ENCODE measurements at places on chromosomes 4 and X.

- DNase-seq, result no peak
These were observed 177.4 kb upstream of the PPP1R2C start for GRCh38 chrX:42955349-42955748.

DNA sequence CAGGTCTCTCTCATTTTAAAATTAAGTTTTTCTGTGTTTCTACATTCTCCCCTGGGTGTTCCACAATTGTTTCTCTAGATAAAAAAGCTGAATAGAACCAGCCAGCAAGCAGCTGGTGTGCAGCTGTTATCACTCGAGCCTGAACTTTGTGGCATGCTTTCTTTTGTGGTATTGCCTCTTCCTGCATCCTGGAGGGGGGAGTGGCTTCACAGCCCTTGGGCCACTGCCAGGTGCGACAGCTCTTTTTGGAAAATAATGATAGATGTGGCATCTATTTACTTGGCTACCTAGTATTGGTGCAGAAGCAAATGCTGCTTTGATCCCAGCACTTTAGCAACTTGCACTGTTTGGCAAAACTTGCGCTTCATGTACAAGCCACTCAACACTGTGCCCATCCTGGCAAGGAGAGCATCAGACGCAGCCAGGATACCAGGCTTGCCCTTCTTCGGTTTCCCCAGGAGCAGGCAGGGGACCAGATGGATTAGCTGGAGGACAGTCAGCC is 69.4 kb downstream of the HMGB2 start:
- no peak for DNase-seq

DNA sequence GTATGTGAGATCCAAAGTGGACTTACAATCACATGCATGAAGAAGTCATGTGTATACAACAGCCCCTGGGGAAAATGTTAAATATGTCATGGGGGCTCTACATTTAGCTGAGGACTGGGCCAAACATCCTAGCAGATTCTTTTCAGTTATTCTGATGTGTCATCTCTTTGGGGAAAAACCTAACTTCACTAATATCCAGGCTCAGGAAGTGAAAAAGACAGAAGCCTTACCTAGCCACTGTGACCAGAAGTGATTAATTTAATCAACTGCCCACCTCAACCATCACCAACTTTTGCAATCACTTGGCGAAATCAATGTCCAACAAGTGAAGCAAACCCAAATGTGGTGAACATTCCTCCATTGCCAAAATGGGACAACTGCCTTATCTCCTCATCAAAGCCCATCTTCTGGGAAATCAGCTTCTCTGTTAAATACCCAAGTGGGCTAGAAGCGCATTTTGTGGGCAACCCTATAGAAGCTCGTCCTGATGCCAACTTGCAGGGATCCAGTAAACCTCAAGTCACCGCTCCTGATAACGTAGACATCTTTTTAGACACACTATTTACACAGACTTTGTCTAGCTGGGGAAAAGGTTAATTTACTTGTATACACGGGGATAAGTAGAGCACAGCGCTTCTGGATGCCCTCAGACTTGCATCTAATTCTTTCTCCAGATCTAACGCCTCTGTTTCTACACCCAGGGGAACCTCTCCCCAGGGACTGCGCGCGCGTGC is 1.4 kb upstream of the HHIP start:
- DNase-seq, result no peak

DNA sequence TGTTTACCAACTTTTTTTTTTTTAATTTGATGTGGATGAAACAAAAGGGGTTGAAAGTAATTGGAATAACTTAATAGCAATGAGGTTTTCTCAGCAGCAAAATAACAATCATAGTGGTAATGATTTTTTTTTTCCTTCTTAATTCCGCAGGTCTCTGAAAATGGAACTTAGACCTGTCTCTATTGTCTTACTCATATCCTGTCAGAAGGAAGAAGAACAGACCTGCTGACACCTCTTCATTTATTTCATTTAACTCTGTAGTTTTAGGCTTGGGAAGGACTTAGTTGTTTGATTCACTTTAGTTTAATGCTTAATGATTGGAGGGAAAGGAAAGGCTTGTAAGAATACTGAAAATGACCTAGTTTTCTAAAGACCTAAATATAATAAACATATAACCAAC is 9.0 kb downstream of the PCDH18 start:
- DNase-seq, result no peak

DNA sequence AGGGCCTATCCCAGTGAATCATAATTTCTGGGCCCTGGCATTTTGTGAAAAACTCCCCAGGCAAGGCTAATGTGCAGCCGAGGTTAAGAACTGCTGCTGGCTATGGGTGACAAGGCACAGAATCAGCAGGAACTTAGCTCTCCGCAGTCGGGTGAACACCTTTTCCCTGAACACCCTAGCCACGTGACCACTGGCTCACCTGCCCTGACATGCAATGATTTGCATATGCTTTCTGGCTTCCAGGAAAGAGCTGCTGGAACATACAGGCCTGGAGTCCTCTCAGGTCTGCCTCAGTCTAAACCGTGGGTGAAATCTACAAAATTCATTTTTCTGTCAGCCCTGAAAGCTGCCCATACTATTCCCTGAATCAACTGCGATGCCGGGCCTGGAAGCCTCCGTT is 56.6 kb downstream of the ZNF827 start:
- no peak for DNase-seq

DNA sequence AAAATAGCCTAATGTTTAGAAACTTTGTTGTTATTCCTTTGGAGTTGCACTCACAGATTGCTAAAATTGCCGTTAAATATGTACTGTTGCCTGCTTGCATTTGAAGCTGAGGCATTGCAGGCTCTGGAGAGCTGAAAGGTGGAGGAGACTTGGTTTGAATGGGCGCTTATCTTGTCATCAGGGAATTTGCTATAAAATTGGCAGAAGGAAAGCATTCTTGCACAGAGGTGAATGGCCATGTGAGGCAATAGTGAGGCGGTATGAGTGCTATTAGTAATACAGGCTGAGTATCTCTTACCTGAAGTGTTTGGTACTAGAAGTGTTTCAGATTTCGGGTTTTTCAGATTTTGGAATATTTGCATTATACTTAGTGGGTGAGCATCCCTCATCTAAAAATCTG is 41.3 kb downstream of the TRAPPC11 start:
- no peak for DNase-seq

DNA sequence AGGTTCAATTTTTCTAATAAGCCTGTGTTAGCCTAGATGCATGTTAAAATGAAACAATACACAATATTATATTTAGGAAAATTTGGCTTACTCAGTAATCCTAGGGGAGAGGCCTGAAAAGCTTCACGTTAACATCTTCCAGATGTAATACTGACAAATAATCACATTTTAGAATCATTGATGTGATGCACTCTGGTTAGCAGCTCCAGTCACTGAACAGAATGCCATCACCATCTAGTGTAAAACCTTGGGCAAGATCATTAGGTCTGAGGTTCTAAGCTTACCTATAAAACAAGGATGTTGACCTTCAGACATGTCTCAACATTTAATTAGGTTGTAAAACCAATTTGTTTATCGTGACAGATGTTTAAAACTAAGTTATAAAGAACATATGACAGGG is 1704.8 kb downstream of the STIM2 start:
- DNase-seq, result no peak

DNA sequence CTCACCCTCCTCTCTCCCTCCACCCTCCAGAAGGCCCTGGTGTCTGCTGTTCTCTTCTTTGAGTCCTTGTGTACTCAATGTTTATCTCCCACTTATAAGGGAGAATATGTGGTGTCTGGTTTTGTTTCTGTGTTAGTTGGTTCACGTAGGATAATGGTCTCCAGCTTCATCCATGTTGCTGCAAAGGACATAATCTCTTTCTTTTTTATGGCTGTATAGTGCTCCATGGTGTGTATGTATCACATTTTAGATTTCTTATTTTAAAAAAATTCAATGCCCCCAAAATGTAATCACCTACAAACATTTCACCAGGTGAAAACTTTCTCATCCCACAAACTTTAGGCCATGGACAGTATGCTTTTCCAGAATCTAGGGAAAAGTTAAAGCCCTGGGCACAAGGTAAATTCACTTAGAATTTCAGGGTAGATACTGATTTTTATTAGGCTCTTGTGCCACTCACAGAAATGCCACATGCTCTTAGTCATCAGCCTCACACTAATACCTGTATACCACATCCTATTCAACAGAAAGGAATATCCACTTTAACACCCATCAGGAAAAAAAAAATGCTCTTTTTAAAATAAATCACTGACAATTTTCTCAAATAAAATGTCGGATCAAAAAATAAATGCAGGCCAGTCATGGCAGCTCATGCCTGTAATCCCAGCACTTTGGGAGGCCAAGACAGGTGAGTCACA is 104.8 kb upstream of the ENPP6 start:
- DNase-seq, result no peak

DNA sequence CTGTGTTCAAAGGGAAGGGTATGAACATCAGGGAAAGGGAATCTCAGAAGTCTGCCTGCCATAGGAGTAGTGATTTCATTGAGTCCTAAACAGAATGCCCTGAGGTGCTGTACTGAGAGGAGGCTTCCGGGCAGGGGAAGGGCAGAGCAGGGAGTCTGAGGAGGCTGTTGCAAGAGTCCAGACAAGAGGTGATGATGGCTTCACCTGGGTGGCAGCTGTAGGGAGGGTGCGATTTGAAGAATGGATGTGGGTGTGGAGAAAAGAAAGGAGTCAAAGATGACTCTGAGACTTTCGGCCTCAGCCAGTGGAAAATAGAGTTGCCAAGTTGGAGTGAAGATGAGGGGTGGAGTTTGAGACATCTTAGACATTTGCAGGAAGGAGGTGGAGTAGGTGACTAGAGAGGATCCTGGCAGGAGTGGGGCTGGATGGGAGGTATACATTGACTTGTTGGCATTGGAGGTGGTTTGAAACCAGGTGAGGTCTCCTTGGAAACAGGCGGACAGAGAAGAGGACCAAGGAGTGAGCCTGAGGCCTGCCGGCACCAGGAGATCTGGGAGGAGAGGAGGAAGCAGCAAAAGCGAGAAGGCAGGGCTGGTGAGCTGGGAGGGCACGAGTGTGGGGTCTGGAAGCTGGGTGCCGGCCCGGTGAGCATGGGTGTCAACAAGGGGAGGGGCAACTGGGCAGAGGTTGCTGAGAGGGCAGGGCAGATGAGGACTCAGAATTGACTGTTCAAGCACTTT is 24.2 kb downstream of the TBC1D14 start:
- DNase-seq, result no peak

- peak; percentile 25 for DNase-seq
These were observed 71.3 kb upstream of the KIT start for GRCh38 chr4:54586320-54586955.

DNA sequence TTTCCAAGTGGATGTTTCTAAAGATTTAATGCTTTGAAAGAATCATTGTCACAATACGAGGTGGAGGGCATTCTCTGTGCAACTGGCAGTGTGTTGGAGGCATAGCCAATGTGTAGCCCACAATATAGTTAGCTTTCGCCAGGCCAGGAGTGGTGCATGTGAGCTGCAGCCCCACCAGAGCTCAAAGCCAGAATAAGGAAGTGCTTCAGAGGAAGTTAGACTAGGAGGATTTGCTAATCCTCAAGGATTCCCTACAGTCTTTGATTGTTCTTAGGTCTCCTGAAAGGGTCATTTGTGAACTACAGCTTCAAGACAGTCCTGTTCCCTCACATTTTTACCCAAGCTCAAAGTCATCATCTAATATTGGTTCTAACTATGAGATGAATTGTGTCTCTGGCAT is 16.4 kb downstream of the TRPC5OS start:
- no peak for DNase-seq

- no peak for DNase-seq
These were observed 609.7 kb downstream of the TLL1 start for GRCh38 chr4:166482758-166483157.

GRCh38 chrX:30851449-30851848 is 37.6 kb downstream of the TAB3 start:
- DNase-seq, result no peak

- no peak for DNase-seq
These were observed 724 bp downstream of the THOC2 start for GRCh38 chrX:123731987-123732669.

- no peak for DNase-seq
These were observed 125.4 kb upstream of the EOLA2 start for GRCh38 chrX:150063674-150064073.

DNA sequence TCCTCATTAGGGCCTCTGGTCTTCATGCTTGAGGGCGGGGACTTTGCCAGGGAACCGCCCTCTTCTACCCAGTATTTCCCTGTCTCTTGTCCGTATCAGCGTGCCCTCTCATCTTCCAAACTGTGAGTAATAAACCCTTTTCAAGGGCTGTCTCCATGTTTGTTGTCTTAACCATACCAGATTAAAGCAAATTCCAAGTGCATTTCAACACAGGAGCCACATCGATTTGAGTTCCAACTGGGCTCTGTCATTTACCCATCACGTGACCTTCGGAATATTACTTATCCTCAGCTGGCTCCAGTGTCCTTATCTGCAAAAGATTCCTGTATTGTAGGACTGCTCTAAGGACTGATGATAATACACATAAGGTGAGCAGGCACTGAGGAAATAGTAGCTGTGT is 6.4 kb upstream of the PHEX start:
- no peak for DNase-seq

DNA sequence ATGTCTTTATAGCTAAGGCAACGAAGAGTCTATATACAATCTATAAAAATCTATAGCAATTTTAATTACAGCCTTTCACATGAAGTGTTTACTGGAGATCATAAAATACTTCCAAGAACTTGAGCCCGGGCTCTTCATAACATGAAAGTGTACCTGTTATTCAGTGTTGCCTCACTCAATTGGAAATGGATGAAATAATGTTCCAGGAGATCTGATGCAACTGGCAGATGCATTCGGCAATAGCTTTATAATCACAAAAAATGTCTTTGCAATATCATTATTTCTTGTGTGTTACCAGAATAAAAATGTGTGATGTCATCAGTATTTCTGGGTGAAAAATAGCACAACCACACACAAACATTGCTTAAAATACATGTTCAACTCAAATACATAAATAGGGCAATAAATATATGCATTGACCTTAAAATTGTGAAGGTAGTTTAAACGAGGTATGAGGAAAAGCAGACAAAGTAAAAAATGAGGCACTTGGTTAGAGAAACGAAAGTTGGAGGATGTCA is 1266.8 kb upstream of the PCDH7 start:
- no peak for DNase-seq

DNA sequence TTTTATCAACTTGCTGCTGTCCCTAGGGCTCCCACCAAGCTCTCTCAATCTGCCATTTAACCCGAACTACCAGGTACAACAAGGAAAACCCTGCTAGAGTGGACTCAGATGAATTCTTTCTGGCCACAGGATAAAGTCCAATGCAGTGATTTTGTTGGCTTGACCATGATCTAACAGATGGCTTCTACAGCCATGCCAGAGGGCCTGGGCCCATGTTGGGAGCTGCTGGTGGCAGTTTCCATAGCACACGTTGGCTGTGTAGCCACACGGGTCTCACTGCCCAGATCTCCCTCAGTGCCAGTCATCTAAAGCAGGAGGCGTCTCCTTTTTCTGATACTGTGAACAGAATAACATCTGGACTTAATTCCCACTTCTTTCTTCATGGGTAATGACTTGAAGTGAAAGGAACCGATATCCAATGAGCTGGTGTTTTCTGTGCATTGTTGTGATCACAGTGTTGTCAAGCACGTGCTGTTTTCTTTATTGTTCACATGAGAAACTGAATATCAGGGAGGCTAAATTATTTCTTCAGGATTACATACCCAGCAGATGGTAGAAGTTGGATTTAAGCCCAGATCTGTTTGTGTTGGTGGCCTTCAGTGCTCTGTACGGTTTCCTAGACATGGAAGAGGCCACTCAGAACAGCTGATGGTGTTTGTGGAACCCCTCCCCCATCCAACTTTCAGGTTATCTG is 85.2 kb upstream of the CLCN4 start:
- DNase-seq, result no peak

- no peak for DNase-seq
These were observed 23.2 kb upstream of the RASL11B start for GRCh38 chr4:52838729-52839586.

GRCh38 chr4:95701500-95702170 is 138.3 kb upstream of the PDHA2 start:
- DNase-seq, result peak; percentile 12

Data from kidney epithelial cell (primary cell).